ENCODE measurements at places on chromosomes 2 and 18.
A peak's percentile ranks its signal among the peaks of the same experiment; 100 is the strongest.

- no peak for DNase-seq
Observed at GRCh38 chr2:229296536-229296935, 25.4 kb upstream of the PID1 start.

DNA sequence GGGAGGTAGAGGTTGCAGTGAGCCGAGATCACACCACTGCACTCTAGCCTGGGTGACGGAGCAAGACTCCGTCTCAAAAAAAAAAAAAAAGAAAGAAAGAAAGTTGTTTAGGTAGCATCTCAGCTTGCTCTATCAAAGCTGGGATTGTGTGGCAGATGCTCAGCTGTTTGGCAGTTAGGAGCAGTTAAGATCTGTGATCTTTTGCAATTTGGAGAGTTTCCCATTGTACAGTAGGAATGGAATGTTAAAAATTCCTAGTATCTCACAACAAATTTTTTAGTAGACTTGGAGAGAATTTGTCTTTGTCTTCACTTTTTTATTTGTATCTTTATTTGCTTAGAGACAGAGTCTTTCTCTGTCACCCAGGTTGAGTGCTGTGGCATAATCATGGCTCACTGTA lies 122.9 kb upstream of the UNC80 start:
- peak; percentile 43 for DNase-seq

- DNase-seq = no peak
Observed at GRCh38 chr2:9678544-9678943, 47.7 kb upstream of the YWHAQ start.

- no peak for DNase-seq
Observed at GRCh38 chr18:39795350-39795749, 2159.7 kb upstream of the PIK3C3 start.

GRCh38 chr18:76712511-76713140 lies 109.7 kb upstream of the ZNF236 start:
- no peak for DNase-seq

DNA sequence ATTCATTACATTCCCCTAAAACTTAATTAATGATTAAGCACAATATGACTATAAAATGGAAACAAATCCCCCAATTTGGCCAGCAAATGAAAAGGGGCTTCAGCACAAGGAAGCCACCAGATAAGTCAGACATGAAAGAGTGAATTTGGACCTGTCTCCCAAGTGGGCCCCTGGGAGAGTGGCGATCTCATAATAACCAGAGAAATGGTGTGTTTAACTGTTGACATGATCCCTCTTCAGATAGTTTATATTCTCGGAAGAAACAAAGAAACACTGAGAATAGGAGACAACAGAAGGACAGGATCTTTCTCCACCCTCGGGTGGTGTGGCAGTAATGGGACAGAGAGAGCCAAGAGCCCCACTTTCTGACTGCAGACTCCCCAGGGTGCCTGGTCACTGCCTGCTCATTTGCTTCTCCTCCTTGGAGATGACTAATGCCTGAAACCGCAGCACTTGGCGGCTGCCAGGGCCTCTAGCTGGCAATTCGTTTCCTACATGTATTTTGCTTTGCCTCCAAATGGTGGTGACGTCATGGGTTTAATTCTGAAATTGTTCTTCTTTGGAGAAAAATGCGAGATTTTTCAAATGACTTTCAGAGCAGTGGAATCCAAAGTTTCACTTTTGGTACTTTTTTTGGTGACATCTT lies 46.4 kb upstream of the SPP2 start:
- DNase-seq = peak; percentile 71

DNA sequence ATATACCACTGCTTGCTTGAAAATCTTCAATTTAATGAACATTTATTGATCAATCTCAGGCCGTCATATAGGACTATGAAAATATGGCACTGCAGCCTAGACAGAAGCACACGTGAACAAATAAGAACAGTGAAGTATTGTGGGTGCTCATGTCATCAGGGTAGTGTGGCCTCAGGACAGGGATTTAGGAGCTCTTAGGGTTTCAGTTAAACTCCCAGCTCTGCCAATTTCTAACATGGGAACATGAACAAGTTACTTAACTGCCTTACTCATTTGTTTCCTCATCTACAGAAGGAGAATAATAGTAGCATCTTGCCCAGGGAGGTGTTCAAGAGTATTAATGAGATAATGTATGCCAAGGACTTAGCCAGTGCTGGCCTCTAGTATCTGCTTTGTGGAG lies 146.0 kb upstream of the MAP3K20 start:
- no peak for DNase-seq

DNA sequence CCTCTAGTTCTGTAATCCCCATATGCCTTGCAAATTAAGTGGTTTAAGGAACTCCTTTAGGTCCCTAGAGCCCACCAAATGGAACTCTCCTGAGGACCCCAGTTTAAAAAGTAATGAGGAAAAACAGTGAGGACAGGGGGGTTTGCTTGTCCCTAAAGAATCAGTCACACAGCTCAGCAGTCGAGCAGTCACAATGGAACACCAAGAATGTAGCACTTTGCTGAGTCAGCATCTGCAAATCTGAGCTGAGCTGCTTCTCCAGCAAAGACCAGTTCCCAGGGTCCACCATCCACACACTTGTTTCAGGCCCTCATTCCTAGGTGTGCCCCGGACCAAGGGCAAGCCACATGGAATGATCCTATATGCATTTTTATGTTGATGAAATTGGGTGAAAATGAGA lies 46.2 kb upstream of the NEDD4L start:
- DNase-seq = no peak

GRCh38 chr2:128396946-128397345 lies 78.3 kb upstream of the HS6ST1 start:
- DNase-seq = peak; percentile 39

- no peak for DNase-seq
Observed at GRCh38 chr2:60216452-60216995, 336.9 kb downstream of the BCL11A start.

- no peak for DNase-seq
Observed at GRCh38 chr18:22961156-22961555, 28.0 kb downstream of the RBBP8 start.

- DNase-seq = no peak
Observed at GRCh38 chr2:2173633-2174032, 157.4 kb downstream of the MYT1L start.

DNA sequence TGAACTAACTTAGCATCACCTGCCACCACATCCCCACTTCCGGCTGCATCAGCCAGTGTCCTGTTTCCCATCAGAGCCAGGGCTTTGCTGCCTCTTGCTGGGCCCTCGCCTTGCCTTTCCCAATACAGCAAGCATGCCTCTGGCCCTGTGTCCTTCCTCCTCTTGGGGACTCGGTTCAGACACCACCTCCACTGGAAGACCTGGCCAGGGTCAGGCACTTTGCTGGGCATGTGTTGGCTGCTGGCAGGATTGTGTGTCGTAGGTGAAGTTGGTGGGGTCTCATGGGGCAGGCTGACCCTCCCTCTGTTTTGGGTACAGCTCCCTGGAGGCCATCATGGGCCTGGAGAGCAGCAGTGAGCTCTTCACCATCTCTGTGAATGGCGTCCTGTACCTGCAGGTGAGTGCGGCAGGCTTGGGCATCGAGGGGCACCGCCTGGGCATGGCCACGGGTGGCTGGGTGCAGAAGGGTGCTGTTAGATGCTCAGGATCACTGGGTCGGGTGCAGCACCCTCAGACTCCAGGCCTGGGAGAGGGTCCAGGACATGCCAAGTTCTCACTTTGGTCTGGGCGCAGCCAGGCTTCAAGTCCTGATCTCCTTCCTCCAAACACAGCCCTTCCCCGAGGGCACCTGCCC lies 6.6 kb downstream of the ERFE start:
- DNase-seq = no peak

- no peak for DNase-seq
Observed at GRCh38 chr2:237532160-237532559, 34.2 kb upstream of the PRLH start.

GRCh38 chr2:24638568-24638967 lies 147.5 kb downstream of the NCOA1 start:
- no peak for DNase-seq

DNA sequence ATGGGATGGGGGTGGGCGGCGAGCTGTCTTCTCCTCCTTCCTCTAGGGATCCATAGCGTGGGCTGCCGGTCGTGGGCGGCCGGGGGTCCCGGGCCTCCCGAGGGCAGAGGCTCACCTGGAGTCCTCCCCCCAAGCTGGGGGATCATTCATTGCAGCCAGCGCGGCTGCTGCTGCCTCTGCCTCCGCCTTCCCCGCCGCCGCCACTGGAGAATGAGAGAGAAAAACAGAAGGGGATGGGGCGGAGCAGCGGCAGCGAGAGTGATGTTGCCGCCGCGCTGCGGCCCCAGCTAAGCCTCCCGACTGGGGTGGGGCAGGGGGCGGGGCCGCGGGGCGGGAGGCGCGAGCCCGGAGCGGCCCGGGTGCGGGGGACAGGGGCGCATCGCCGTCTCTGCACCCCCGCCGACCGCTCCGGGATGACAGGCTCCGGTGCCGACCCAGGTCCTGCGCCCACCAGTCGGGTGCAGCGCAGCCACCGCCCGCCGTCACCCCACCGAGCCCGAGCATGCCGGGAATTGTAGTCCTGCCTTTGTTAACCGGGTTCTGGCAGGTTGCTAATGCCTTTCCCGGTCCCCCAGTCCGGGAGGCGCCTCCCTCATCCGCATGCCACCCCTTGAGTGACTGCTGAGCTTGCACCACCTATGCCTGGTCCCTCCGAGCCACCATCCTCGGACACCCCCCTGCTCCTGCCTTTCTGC lies at the start of gene KIF3C:
Gene KIF3C, minus strand, starts transcription at position 225 of the 695 bp plus-strand sequence. CDS start 580 bp downstream, outside the sequence.
- peak; percentile 56 for DNase-seq

DNA sequence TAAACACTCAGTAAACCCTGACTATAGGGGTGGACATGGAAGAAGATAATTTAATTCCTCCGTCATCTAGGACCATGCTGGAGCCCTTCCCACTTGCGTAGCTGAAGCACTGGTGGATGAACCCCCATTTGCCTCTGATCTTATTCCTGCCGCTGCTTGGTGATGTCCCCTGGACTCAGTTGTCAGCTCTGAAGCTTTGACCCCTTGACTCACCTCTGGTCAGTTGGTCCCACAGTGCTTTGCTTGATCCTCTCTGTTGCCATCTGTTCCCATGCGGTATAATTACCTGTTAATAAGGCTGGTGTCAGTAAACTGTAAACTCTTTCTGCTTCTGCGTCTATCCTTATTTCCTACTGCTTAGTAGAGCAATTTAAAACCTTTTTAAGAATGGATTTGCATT lies 126.9 kb downstream of the SPTBN1 start:
- DNase-seq = no peak

GRCh38 chr2:141508086-141508752 lies 622.6 kb downstream of the LRP1B start:
- no peak for DNase-seq

DNA sequence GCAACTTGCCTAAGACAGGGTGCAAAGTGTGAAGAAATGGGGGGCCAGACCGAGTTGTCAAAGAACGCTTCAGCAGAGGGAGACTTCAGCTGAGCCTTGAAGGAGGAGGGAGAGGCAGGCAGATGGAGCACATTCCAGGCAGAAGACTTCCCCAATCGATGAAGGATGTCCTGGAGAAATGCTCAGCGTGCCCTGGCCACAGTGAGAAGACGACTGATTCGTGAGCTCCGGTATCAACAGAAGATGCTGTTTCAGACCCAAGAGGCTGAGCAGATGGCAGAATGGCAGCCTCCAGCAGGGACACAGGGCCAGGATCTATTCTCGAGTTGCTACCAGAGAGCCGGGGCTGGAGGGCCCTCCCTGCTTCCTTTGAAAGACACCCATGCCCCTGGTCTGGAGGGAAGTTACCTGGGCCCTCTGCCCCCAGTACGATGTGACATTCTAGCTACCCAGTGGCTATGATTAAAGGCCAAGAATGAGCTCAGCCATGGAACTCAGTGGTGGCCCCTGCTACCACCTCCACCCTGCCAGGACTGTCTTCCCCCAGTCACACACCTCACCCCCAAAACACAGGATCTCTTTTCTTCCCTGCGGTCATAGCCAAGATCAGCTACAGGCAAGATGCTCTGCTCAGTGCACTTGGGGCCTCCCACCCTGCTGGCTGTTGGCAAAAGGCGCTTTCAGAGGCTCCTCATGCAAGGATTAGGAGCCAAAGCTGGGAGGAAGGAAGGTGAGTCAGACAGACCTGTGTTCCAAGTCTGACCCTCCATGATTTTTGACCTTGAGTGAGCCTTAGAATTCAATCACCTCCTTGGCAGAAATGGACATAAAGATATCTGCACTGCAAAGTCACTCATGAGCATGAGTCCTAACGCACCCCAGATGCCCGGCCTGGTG lies 84.3 kb downstream of the TFCP2L1 start:
- no peak for DNase-seq

DNA sequence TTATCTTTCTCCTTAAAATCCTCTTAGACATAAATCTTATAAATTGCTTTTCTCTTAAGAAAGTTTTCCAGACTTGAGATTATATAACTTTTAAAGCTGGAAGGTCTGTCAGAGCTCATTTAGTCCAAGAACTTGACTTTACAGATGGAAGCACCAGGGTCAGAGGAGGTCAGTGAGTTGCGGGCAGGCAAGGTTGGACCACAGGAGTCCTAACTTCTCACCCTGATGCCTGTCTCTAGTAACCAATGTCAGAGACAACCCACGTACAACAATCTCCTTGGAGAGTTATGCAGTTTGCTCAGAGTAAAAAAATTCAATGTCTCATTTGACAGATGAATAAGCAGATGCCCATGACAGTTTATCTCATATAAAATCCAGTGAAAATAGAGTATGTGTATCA lies 203.9 kb downstream of the DLGAP1 start:
- DNase-seq = no peak

GRCh38 chr18:67260841-67261240 lies 255.7 kb downstream of the DSEL start:
- peak; percentile 50 for DNase-seq

- DNase-seq = no peak
Observed at GRCh38 chr2:63051795-63052333, 1.2 kb downstream of the OTX1 start.

DNA sequence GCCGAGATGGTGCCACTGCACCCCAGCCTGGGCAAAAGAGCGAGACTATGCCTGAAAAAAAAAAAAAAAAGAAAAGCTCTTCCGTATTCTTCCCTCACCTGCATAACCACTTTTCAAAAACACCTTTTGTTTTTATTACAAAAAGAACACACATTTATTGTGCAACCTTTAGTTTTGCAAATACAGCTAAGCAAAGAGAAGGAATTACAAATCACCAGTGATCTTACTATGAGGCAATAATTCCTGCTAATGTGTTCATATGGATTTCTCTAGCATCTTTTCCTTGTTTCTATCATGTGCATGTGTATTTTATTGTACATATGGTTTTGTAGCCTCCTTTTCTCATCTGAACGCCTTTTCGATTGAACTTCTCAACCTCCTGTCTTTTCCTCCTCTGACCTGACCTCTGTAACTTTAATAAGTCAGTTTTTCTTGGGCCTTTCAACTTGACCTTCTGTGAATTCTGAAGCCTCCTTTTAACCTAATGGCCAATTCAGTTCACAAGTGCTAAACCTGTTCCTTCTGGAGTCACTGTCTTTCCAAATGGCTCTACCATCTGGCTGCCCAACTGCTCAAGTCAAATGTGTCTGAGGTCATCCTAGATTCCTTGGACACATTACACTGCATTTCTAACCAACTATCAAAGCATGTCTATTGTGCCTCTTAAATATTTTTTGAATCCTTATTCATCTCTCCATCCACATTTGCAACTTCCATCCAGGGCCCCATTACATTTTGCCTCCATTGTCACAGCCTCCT lies 59.1 kb upstream of the DAPL1 start:
- no peak for DNase-seq
